ENCODE measurements at places on chromosomes 5 and 9. TPM values are rescaled to one million over a fixed set of nuclear protein-coding genes. Genes with fewer than 3 reads are reported as not detected.

- H3K4me1 ChIP-seq = peaks cover 92% of the 10 kb centered on the region
- peaks cover 29% of the 10 kb centered on the region for H3K36me3 ChIP-seq
- DNase-seq = no peak
- no peaks in the 10 kb centered on the region for H3K27me3 ChIP-seq
- H3K4me3 ChIP-seq = peak overlapping the region; percentile 92
Measured at GRCh38 chr5:157269165-157269671, 3.3 kb downstream of the CYFIP2 start.

DNA sequence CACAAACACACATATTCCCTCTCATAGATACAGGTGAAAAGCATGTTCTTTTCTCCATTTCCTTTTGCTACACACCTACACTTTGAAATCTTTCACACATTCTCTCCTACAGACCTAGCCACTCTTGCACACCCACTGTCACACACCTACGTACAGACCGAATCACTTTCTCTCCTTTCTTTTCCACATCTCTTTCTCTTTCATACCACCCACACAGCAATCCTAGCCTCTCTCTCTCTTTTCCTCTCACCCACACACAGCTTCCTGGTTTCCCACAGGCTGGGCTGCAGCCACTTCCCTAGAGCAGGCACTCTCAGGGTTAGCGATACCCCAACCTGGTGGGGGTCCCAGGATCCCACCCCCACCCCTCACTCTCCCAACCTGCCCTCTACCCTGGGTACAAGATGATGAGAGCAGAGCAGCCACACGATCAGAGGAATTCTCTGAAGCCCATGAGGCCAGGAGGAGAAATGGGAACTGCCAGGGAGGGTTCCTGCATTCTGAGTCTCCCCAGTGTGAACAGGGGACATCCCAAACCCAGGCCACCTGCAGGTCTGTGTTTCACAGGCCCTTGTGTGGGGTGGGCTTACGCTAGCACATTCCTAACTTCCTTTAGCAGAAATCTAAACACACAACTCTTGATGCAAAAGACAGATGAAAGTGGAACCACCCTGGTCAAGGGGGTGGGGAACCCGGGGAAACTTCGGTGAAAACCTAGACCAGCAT is 17.1 kb upstream of the SYNPO start:
- H3K27ac ChIP-seq = peak overlapping the region; percentile 51
- peaks cover 16% of the 10 kb centered on the region for H3K4me1 ChIP-seq
- H3K4me3 ChIP-seq = no peak overlapping the region

- no peak for DNase-seq
- peak overlapping the region; percentile 76 for H3K4me3 ChIP-seq
- no peak overlapping the region for H3K27ac ChIP-seq
- peaks cover 8% of the 10 kb centered on the region for H3K36me3 ChIP-seq
Measured at GRCh38 chr9:132163457-132163875, 1.6 kb downstream of the NTNG2 start.

DNA sequence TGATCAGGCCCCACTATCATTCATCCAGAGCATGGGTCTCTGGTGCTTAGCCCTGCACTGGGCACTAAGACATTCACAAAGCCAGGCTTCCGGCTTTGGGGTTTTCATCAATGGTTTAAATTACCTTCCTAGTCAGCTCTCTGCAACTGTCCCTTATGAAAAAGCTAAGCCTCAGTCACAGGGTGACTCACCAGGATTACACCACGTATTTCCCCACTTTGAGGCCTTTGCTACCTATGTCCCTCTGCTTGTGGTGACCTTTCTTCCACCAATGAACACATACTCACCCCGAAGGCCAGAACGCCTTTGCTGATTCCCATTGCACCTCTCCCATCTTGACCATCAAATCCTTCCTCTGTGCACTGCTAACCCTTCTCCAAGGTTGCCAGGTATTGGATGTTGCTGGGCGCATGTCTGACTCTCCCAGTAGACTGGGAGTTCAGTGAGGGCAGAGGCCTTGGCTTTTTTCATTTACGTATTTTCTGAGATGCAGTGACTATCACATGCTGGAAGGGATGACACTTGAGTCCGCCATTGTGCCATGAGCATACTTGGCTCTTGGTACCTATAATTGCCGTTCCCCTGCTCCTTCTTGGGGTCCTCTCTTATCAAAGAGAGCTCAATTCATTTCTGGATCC is 58.7 kb upstream of the TNFSF8 start:
- H3K4me3 ChIP-seq = peak overlapping the region; percentile 37
- peaks cover 87% of the 10 kb centered on the region for H3K4me1 ChIP-seq
- H3K27me3 ChIP-seq = no peaks in the 10 kb centered on the region
- H3K27ac ChIP-seq = peak overlapping the region; percentile 95

DNA sequence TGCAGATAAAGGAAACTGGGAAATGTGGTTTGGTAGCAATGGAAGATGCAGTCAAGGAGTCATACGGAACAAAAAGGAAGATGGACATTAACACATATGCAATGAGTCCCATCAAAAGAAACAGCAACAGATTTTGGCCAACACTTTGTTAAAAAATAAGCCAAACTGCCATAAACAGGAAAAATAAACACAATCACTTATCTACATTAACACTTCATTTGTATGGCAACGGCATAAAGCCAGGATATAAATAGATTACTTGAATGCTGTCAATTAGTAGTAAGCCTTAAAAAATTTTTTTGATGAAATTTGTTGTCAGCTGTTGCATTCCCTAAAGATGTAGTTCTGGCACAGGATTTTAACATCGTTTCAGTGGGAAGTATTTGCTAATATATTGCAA is 190.8 kb downstream of the CDH12 start:
- no peak overlapping the region for H3K27ac ChIP-seq
- no peaks in the 10 kb centered on the region for H3K27me3 ChIP-seq
- DNase-seq = no peak
- H3K4me3 ChIP-seq = no peak overlapping the region

DNA sequence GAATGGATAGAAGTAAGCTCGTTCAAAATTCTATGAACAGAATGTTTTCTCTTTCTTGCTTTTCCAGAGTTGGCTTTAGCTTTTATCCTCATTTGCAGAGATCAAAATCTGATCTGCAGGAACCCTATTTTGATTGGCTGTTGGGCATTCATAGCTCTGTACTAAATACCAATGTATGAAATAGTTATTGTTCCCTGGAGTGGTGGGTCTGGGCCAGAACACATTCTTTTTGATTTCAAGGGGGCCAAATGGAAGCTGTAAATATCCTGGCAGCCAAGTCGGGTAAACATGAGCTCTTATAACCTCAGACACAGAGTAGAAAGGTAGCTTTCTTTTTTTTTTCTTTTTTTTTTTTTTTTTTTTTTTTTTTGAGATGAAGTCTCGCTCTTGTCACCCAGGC is 241.5 kb downstream of the PDZD2 start:
- H3K27ac ChIP-seq = no peak overlapping the region
- H3K4me1 ChIP-seq = no peaks in the 10 kb centered on the region
- H3K27me3 ChIP-seq = peaks cover 3% of the 10 kb centered on the region
- DNase-seq = no peak

DNA sequence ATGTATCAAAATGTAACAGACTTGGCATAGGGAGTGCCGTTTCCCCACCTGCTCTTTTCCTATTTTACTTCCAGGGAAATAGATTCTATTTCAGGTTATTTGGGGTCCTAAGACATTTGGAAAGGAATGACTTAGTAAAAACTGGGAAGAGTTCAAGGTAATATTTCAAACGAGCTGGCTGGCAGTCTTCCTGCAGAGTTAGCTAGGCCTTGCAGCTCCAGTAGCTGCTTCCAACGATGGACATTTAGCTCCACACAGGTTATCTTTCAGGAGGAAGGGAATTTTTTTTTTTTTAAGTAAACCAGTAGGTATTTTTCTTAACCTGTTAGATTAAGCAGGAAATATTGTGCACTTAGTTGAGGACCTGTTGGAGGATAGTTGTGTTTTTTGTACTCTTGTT is 45.2 kb downstream of the TLE4 start:
- H3K27ac ChIP-seq = no peak overlapping the region
- no peak overlapping the region for H3K4me3 ChIP-seq
- H3K27me3 ChIP-seq = no peaks in the 10 kb centered on the region
- peaks cover 6% of the 10 kb centered on the region for H3K4me1 ChIP-seq

DNA sequence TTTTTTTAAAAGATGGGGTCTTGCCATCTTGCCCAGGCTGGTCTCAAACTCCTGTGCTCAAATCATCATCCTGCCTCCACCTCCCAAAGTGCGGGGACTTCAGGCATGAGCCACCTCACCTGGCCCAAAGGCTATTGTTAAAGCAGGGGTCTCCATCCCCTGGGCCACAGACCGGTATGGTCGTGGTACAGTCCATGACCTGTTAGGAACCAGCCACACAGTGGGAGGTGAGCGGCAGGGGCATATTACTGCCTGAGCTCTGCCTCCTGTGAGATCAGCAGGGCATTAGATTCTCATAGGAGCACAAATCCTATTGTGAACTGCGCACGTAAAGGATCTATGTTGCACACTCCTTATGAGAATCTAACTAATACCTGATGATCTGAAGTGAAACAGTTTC is 7.3 kb upstream of the NOL6 start:
- no peaks in the 10 kb centered on the region for H3K36me3 ChIP-seq
- no peak for DNase-seq
- no peak overlapping the region for H3K4me3 ChIP-seq
- no peak overlapping the region for H3K27ac ChIP-seq
- no peaks in the 10 kb centered on the region for H3K4me1 ChIP-seq
- no peaks in the 10 kb centered on the region for H3K27me3 ChIP-seq

GRCh38 chr5:115392611-115393010 is 96.2 kb upstream of the CCDC112 start:
- DNase-seq = no peak
- H3K27ac ChIP-seq = no peak overlapping the region
- no peak overlapping the region for H3K4me3 ChIP-seq
- H3K27me3 ChIP-seq = no peaks in the 10 kb centered on the region

- peaks cover 12% of the 10 kb centered on the region for H3K27me3 ChIP-seq
- no peaks in the 10 kb centered on the region for H3K36me3 ChIP-seq
- H3K4me1 ChIP-seq = no peaks in the 10 kb centered on the region
- H3K27ac ChIP-seq = no peak overlapping the region
- no peak overlapping the region for H3K4me3 ChIP-seq
Measured at GRCh38 chr5:133709209-133709725, 96.9 kb upstream of the FSTL4 start.

GRCh38 chr5:55481293-55481855 is 53.4 kb downstream of the PLPP1 start:
- no peaks in the 10 kb centered on the region for H3K27me3 ChIP-seq
- peaks cover 20% of the 10 kb centered on the region for H3K4me1 ChIP-seq
- H3K27ac ChIP-seq = no peak overlapping the region
- no peak overlapping the region for H3K4me3 ChIP-seq
- H3K36me3 ChIP-seq = peaks cover 2% of the 10 kb centered on the region
- no peak for DNase-seq

GRCh38 chr9:24218656-24219055 is 327.0 kb downstream of the IZUMO3 start:
- no peaks in the 10 kb centered on the region for H3K36me3 ChIP-seq
- no peaks in the 10 kb centered on the region for H3K27me3 ChIP-seq
- no peak overlapping the region for H3K4me3 ChIP-seq
- H3K27ac ChIP-seq = no peak overlapping the region

GRCh38 chr9:5514617-5515260 is 4.4 kb downstream of the PDCD1LG2 start:
- peaks cover under 1% of the 10 kb centered on the region for H3K27me3 ChIP-seq
- no peak overlapping the region for H3K27ac ChIP-seq
- H3K4me3 ChIP-seq = no peak overlapping the region
- H3K36me3 ChIP-seq = peaks cover 12% of the 10 kb centered on the region

DNA sequence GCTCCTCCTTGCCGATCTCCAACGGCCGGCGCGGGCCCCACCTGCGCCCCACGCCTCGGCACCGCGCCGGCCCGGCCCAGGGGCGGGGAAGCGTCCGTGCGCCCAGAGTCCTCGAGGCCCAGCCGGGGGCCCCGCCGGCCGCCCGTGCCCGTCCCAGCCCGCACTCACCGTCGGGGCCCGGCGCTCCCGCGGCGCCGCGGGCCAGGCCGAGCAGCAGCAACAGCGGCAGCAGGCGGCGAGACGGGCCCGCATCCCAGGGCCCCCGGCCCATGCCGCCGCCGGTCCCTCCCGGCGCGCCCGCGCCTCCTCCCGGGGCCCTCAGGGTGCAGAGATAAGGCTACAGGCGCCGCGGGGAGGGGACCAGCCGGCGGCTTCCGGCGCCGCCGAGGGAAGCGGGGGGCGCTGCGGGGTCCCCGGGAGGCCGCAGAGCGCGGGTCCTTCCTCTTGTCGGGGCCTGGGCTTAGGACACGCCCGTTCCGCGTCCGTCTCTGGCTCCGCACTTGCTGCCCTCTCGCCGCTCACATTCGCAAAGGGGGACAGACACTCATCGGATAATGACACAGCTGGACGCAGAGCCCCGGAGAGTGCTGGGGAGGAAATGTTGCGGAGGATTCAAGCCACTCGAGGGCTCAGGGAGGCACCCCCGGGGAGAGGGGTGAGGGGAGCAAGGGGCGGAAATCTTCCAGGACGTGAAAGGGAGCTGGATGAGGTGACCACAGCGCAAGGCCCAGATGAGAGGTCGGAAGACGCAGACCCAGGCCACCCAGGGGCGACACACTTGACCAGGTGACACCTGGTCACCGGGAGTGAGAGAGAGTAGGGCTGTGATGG is at the start of gene SUSD1:
Gene SUSD1, minus strand, starts transcription at position 333 of the 831 bp plus-strand sequence. Its CDS starts 62 bp downstream, at position 271.
- H3K4me1 ChIP-seq = peaks cover 78% of the 10 kb centered on the region
- H3K4me3 ChIP-seq = peak within 1 kb of the TSS; percentile 88
- peak within 1 kb of the TSS; percentile 93 for H3K27ac ChIP-seq
- DNase-seq = peak; percentile 35
- H3K27me3 ChIP-seq = no peaks in the 10 kb centered on the region
- peaks cover 21% of the 10 kb centered on the region for H3K36me3 ChIP-seq

DNA sequence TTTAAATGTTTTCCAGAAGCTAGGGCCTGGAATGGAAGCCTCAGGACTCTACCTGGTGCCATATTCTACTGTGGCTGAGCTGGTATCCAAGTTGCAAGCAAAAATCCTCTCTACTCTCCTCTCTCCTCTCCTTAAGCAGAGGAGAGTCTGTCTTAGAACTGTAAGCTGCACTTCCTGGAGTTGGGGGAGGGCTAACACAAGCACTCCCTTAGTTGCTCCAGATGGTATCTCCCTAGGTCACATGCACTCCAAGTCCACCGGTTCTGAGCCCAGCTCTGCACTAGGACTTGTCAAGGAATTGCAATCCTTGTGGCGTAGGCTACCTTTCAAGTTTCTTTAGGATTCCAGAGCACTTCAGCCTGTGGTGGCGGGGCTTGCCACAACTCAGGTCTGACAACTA is 513.9 kb upstream of the RGMB start:
- no peak for DNase-seq
- H3K4me3 ChIP-seq = no peak overlapping the region
- no peaks in the 10 kb centered on the region for H3K27me3 ChIP-seq

HTR1A gene
- total RNA-seq = not detected

DPYSL3 gene
- 0.16 TPM for total RNA-seq

TIMD4 gene
- 27.3 TPM for total RNA-seq

OR1Q1 gene
- total RNA-seq = not detected

GLRA1 gene
- not detected for total RNA-seq

CDHR2 gene
- total RNA-seq = 0.08 TPM

PCDHB4 gene
- not detected for total RNA-seq

SYK gene
- 0.18 TPM for total RNA-seq

CNTLN gene
- 1.5 TPM for total RNA-seq

AFAP1L1 gene
- not detected for total RNA-seq

GRIN1 gene
- 0.05 TPM for total RNA-seq

EFNA5 gene
- not detected for total RNA-seq

FAM169A gene
- 3.5 TPM for total RNA-seq

PCDHB10 gene
- total RNA-seq = not detected

FCN2 gene
- not detected for total RNA-seq

SOX30 gene
- total RNA-seq = 0.29 TPM

Measured in activated T-helper 1 cell treated with anti-CD3 and anti-CD28 coated beads, Interleukin-12 subunit alpha, Interleukin-12 subunit beta, Interleukin-2, Interleukin-4 antibody, amounts not matched to agents 30 ng/mL and 10 ng/mL and 1 ng/mL, durations not matched to agents 14 hours and 24 hours and 36 hours (primary cell).